CD4-positive, alpha-beta T cell treated with Interferon alpha-2 for 1 hour (primary cell): ENCODE measurements at places on chromosomes 7 and 10.

DNA sequence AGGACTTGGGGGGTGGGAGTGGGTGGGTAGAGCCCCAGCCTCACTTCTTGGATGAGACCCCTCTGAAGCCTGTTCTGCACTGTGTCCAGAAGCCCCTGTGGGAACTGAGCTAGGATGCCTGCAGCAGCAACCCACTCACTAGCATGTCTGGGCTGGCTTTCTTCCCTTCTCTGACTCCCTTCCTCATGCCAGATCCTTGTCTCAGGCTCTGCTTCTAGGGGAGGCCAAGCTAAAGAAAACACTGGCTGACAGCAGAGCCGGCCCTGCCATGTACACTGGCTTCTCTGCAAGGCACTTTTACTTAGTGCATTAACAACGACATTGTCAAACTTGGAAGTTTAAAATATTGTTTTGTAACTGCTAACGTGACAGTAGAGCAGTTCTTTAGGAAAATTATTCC, 50.2 kb downstream of the ARHGAP22 start:
- no peak for DNase-seq

DNA sequence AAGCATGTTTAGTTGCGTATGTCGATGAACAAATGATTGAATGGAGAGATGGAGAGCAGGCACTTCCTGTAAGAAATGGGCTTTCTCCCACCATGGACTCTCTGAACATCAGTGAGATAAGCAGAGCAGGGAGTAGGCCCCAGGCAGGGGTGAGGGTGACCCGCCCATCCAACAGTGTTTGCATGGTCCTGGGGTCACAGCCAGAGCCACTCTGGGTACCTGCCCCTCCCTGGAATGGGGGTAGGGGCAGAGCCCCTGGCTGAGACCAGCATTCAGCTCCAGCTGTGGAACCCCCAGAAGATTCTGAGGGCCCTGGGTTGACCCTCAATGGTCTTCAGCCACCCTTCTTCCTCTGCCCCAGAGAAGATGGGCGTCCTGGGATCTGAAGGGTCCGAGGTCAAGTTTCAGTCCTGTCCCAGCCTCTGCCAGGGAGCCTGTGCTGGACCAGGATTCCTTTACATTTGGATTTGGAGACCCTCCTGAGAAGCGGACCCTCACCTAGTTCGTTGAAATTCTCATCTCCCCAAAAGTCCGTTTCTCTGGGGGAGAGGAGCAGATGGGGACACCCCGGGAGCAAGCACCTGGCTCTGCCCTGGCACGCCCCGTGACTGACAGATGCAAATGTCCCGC, 2.4 kb upstream of the FGF8 start:
- DNase-seq = no peak

- no peak for DNase-seq
Observed at GRCh38 chr7:129767120-129768015, 155.8 kb downstream of the NRF1 start.

- no peak for DNase-seq
Observed at GRCh38 chr10:126006906-126007305, 110.5 kb downstream of the FANK1 start.
